ENCODE measurements at places on chromosomes 12 and 14.

- no peak for DNase-seq
These were observed 3.8 kb downstream of the RAPGEF3 start for GRCh38 chr12:47754881-47755280.

DNA sequence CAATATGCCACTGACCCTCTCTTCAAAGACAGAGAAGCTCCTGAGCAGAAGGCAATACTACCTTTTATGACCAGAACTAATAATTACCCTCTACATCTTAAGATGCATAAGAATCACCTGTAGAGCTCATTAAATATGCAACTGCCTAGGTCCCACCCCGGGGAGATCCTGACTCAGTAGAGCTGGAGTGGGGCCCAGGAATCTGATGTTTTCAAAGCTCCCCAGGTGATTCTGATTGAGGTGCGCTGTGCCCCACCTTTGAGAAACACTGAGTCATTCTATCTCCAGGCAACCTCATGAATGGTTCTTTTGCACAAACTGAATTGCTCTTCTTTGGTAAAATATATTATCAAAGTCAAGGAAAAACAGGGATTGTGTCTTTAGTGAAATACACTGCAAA, 149.3 kb upstream of the BMP4 start:
- DNase-seq, result no peak

DNA sequence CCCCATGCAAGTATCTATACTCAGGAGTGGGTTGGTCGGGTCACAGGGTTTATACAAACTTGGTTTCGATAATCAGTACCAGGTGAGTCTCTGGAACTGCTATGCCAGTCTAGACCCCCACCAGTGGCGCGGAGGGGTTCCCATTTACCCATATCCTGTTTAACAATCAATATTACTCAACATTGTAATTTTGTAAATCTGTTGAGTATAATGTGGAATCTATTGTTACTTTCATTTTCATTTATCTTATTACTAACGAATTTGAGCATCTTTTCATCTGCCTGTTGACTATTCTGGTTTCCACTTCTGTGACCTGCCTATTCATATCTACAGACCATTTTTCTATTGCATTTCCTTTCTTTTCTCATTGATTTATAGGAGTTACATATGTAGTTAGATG, 275.2 kb upstream of the CRY1 start:
- DNase-seq, result peak; percentile 40

GRCh38 chr12:7374423-7375144, 69.4 kb downstream of the CD163L1 start:
- no peak for DNase-seq

DNA sequence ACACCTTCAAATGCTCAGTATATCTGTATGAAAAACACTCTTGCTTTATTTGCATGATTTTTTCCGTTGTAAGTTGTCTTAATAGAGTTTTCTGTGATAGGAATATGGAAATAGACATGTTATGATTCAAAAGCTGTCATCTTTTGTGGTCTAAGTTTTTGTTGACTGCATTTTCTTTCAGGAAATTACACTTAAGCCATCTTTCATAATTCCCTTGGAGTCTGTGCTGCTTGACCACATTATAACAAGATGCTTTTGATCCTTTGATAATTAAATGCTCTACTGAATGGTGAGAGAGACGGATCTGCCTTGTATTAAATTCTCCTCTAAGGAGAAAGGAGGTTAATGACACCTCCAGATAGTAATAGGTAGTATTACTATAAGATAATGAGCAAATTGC, 272.8 kb upstream of the DAAM1 start:
- DNase-seq, result no peak

Data from activated CD4-positive, CD25-positive, alpha-beta regulatory T cell treated with anti-CD3 and anti-CD28 coated beads, Interleukin-2, amount 50 U/mL, for 72 hours (primary cell).